T follicular helper cell (primary cell): ENCODE measurements at places on chromosomes 2 and 18.

- DNase-seq: no peak
Measured at GRCh38 chr2:23924589-23925359, 2.1 kb downstream of the ATAD2B start.

DNA sequence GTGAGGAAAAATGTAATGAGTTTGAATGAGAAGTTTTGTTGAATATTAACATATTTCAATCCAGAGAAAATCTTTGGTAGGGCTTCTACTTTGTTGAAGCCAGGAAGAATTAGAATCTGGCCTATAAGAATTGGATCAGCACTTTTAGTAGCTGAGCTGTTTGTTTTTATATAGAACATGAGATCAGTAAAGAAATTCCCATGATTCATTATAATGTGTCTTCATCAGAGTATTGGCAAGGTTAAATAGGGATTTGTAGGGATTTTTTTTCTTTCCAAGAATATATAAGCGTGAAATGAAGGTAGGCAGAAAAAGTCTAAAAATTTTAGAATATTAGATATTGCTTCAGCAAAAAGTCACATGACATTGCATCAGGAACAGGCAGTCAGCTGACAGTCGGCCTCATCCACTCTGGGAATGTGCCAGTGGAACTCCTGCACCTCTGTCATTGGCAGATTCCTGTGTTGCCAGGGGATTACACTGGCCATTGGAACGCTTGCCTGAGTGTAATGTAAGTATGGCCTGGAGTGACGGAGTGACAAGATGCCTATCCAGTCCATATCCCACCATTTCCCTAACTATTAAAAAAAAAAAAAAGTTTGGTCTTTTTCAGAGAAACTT is 60.6 kb downstream of the SERTAD2 start:
- no peak for DNase-seq

DNA sequence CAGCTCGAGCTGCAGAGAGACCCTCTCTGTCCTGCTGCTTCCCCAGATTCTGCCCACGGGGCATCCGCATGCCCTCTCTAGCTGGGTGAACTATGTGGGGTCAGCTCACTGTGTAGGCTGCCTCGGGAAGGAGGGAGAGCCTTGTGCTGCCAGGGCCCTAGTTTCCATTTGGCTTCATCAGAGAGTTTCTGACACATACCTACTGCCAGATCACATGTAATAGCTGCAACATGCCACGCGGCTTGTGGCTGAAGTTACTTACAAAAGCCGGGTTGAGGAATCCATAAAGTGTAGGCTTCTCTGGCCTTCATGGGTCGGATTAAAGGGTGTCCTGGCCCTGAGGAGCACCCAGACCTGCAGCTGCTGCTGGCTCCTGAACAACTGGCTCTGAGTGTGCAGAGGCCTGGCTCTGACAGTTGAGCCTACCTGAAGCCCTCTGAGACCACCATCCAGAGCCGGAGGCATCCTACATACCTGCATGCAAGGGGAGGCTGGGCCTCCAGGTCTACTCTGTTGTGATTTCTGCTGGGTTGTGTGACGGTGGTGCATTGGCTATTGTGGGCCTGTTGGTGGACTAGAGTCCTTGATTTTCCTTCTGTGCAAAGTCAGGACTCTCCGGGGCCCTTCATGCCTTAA is 130.0 kb downstream of the SH3RF3 start:
- DNase-seq: no peak

DNA sequence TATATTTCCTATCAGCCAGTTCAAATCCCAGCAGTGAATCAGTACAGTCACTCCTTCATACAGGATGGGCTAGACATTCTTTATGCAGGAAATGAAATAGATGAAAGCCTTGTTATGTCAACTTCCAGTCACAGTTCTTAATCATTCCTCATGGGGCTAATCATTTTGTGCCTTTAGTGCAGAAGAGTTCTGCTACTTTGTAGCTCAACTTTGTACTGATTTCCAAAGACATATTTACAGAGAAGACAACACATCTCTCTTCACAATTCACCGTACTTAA is 593.9 kb upstream of the NETO1 start:
- DNase-seq: no peak

- DNase-seq: no peak
Measured at GRCh38 chr2:112199188-112199587, 55.7 kb downstream of the ZC3H8 start.

DNA sequence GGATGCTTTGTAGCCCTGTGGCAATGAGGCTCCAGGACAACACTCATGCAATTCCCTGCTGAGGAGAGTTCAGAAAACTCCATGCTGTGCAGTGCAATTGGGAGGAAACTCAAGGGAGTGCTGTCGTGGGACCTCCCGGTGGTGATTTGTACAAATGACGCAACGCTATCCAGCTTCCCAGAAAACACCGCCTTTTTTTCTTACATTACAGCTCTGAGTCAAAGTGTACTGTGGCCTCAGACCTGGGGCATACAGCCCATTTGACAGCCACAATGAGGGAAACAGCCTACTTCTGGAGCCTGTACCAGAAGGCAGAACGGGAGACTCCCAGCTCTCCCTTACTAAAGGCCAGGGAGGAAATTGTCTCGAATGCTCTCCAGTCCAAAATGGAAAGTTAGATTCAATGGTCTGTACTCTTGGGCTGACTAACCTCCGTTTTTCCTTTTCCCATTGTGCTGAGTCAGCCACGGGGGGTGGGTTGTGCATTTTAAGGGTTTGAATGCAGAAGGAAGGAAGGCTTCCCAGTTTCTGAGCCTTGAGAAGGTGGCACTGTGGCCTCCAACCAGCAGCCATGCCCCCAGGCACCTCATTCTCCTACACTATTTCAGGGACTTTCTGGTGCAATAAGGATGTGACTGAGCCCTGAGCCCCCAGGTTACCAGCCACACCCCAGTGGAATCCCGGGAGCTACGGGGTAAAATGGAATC is 16.4 kb upstream of the CYP1B1 start:
- no peak for DNase-seq

GRCh38 chr2:157923598-157924217 is 47.6 kb upstream of the ACVR1 start:
- no peak for DNase-seq

DNA sequence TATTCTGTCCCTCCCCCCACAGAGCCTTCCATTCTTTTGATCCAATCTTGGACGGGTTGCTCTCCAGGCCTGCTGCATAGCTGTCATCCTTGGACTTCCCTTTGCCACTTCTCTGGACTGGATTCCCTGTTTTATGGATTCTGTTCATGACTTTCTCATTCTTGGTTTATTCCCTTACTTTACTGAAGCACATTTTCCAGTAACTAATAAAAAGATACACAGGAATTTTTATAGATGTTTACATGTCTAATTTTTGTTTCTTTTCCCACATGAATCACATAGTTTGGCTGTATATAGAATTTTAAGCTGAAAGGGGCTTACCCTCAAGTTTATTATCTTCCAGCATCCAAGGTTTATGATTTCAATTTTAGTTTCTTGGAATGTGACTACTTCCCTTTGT is 37.9 kb downstream of the GDF7 start:
- DNase-seq: no peak

DNA sequence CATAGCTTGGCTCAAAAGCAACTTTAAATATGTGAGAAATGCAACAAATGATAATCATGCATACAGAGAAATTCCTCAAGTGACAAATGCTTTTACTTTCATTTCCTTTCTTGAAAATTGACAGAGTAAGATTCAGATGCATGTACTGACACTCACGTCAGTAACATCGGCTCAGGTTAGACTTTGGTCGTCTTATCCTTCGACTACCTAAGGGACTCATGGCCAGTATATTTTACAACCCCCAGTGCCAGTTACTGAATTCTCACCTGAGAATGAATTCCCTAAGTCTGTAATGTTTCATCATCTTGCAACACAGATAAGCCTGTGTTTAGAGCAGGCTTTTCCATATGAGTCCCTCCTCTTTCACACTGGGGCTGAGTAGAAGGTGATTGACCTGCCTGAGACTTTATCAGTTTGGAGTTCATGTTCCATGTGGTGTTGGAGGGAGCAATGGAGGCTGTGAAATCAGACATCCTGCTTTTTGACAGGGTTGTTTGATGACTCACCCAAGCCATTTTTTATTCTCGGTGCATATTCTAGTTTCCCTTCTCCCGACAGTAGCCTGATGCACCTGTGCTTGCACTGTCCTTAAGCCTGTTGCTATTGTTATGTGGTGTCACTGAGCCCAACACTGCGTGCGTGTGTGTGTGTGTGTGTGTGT is 30.5 kb upstream of the ATP8B1 start:
- DNase-seq: no peak

DNA sequence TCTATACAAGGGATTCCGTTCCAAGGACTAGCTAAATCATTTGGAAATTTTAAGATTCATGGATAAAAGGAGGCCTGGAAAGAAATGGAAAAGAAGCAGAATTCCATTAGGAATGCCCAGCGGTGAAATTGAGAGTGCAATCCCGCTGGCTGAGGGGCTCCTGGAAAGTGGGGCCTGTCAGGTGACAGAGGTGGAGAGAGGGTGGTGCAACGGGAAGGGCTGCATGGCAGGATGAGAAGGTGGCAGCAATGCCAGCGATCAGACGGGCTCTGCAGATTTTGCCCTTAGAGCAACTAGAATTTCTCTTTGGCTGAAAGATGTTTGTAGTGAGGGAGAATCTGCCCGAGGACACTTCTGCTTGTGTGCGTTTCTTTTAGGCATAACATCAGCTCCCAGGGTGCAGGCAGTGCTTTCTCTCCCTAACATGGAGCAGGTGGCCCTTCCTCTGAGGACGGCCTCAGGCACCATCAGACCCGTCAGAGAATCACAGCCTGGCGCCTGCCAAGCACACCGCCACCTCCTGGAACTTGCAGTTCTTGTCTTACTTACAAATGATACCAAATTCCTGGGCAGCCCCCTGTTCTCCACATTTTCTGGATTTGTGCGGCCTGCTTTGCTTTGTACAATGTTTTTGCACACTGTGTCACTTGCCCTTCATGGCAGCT is 261.6 kb downstream of the NDUFA10 start:
- no peak for DNase-seq

DNA sequence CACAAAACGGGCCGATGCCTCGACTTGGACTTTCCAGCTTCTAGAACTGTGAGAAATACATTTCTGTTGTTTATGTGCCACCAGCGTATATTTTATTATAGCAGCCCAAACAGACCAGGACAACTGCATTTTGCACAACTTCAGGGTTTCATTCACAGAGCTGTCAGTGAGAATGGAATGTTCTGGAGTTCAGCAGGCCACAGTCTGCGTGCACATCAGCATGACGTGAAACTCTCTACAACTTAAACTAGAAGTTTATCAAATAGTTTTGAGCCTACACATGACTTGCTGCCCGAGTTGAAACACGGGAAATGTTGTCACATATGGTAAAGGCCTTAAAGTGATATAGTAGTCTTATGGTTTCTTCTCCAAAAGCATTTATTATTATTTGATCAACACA is 3.9 kb upstream of the TRIB2 start:
- DNase-seq: no peak

GRCh38 chr2:30955516-30956132 is 148.4 kb upstream of the CAPN13 start:
- no peak for DNase-seq

- no peak for DNase-seq
Measured at GRCh38 chr2:63755216-63755615, 86.5 kb upstream of the UGP2 start.

DNA sequence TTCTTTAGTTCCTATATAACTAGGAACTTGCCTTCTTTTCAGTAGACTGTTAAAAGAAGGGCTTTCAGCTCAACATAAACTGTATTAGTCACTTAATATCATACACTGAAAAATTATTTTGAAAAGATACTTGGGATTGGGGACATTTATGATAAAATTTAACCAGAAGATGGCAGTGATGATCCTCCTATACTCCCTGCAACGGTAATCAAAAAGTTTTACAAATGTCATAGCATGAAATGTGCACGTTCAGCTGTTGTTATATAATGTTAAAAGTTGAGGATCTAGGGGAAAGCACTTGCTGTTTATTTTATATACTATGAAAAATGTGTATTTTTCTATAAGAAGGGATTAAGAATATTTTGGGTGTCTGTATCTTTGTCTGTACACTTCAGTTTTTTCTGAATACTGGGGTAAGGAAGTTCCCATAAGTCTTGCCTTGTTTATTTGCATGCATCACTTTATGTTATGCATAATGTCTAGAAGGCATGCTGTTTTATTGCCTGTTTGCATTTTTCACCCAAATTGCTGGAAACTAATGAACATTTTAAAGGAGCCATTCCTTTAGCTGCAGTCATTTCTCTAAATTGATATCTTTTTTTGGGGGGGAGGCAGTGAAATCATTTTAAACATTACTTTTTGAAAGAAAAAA is 19.0 kb downstream of the DYNC1I2 start:
- DNase-seq: no peak

DNA sequence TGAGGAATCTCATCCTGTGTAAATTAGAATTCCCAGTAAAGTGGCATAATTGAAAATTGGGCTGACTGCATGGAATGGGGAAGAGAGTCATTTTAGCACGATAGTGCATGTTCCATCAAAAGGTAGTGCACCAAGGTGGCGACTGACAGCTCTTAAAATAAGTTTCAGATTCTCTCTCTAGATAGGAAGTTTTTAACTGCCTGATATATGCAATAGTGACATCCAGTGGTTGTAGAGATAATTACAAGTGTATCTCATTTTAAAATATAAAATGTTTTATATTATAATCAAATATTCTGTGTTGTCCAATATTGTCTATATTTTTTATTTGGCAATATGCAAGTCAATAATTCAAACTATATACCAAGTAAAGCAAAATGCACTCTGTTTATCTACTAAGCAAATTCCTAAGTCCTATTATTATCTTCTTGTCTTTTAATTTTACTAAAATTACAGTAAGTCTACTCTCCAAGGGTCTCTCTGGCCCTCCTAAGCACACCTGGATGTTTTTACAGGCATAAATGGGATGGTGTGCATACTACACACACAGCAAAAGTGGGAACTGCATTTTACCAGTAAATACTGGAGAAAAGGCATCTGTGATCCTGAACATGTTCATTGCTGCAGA is 397.7 kb upstream of the HNRNPA3 start:
- DNase-seq: no peak

DNA sequence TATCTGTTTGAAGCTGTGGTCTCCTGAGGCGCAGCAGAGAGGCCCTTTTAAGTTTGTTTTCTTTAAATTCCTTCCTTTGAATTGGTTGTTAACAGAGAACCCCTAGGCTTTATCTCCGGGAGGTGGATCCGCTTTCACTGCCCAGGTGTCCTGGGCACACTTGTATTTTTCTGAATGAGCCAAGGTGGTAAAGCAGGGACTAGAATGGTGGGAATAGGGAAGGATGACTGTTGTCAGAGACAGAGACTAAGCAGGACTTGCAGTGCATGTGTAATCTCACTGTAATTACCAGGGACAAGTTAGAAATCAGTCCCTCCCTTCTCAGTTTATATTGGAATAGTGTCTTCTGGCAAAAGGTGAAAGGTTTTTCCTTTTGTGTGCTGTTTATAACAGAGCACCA is 72.8 kb downstream of the PHLPP1 start:
- no peak for DNase-seq

- DNase-seq: no peak
Measured at GRCh38 chr2:221370076-221370856, 201.8 kb downstream of the EPHA4 start.
